ENCODE measurements at places on chromosomes 3 and 15. TPM values are rescaled to one million over a fixed set of nuclear protein-coding genes. Genes with fewer than 3 reads are reported as not detected.

The SCN11A gene
- total RNA-seq = not detected

The ZIC1 gene
- not detected for total RNA-seq

The NLGN1 gene
- total RNA-seq = 2.5 TPM

The CMTM8 gene
- 6.3 TPM for total RNA-seq

The TM4SF1 gene
- total RNA-seq = 125 TPM

The SEMA3B gene
- 32.6 TPM for total RNA-seq

- DNase-seq = no peak
Measured at GRCh38 chr3:54259636-54260035, 137.3 kb downstream of the CACNA2D3 start.

GRCh38 chr3:39383881-39384664 lies 903 bp downstream of the SLC25A38 start:
- DNase-seq = peak; percentile 97

DNA sequence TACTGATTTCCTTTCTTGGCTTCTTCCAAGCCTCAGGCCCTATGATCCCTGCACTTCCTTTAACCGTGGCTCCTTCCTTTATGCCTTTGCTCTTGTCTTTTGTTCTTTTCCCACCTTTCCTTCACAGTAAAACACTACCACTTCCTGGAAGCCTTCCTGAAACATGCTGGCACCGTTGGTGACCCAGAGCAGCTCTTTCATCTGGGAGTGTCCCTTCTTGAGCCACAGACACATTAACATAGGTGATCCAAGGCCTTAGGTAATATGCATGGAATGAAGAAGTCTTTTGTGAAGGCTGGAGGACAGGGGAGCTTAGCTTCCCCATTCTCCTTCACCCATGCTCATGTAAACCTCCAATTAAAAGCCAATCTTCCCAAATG lies 39.4 kb downstream of the AMOTL2 start:
- DNase-seq = no peak

GRCh38 chr3:31606453-31606852 lies 73.7 kb downstream of the STT3B start:
- no peak for DNase-seq

GRCh38 chr3:133505813-133506212 lies 67.7 kb upstream of the CDV3 start:
- DNase-seq = no peak

GRCh38 chr3:184500344-184500923 lies 61.2 kb upstream of the EPHB3 start:
- DNase-seq = no peak

DNA sequence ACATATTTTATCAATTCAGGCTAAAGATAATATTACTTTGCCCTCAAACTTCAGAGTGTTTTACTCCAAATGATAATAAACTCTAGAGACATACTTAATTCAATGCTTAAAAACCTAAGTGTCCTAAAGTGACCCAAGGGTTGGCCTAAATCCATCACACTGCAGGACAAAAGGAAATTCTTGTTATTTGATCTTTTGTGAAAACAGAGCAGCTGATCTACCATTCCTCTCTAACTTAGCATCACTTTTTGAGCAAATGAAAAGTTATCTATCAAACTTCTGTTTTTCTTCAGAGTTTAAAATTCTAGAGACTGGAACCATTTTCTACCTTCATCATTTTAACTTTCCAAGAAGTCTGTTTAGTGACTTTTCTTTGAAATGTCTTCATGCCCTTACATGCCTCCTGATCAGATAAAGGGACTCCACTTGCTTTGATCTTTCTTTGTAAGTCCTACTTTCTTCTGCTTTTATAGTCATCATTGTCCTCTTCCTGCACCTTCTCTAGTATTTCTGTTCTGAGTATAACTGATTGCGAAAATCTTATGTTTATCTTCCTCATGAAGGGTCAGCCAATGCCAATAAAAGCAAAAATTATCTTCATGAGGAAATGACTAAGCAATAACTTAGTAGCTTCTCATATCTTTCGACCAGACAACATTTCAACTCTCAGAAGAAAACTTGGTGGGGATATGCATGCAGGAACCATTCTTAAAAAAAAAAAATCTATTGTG lies 378.7 kb upstream of the TGFBR2 start:
- no peak for DNase-seq

DNA sequence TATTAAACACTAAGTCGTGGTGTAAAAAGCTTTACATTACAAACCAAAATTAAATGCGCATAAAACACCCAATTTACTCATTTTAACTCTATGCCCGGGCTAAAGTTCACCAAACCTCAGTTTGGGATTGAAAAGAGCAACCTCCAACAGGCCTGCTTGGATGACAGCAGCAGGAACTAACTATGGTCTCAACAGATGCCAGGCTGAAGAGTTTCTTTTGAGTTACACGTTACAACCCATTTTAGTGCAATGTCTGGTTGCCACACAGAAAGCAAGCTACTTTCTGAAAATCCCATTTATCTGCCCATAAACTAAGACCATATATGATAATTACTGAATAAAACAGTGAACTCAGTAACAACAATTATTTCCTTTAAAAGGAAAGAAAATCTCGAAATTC lies 2.2 kb downstream of the SATB1 start:
- DNase-seq = no peak

- DNase-seq = no peak
Measured at GRCh38 chr3:168998792-168999191, 664.7 kb downstream of the MECOM start.

DNA sequence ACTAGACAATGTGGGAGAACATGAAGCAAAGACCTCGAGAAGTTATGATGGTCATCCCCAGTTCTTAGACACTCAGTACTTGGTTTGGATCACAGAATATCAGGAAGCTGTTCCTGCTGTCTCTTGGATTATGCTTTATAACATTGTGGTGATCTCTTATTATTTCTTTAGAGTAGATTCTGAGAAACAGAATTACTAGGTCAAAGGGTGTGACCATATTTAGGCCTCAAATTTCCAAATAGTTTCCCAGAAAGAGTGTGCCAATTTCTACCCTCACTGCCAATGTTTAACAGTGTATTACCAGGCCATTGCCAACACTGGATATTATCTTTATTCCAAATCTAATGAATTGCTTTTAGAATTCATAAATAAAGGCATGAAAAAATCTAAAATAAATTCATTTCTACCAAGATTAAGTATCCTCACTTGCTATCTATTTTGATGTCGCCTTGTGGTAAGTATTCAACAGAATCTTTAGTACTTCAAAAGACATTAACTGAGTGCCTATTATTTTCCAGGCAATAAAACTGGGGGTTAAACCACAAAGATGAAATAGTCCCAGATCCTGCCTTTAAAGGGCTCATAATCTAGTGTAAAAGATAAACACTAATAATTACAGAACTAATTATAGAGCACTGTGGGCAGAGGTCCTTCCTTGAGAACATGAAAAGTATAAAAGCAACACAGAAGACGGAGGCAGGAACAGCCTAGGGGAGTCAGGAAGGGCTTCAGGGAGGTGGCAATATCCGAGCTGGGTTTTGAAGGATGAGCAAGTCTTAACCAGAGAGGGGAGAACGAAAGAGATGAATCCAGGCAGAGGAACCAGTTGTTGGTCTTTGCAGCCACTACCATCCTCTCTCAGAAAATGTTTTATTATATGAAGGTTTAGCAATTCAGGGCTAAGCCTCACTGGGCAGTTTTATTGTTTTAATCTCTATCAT lies 86.8 kb downstream of the IGF2BP2 start:
- no peak for DNase-seq

DNA sequence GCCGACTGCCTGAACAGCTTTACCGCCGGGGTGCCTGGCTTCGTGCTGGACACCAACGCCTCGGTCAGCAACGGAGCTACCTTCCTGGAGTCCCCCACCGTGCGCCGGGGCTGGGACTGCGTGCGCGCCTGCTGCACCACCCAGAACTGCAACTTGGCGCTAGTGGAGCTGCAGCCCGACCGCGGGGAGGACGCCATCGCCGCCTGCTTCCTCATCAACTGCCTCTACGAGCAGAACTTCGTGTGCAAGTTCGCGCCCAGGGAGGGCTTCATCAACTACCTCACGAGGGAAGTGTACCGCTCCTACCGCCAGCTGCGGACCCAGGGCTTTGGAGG lies 815 bp downstream of the SPINT1 start:
- DNase-seq = peak; percentile 34

DNA sequence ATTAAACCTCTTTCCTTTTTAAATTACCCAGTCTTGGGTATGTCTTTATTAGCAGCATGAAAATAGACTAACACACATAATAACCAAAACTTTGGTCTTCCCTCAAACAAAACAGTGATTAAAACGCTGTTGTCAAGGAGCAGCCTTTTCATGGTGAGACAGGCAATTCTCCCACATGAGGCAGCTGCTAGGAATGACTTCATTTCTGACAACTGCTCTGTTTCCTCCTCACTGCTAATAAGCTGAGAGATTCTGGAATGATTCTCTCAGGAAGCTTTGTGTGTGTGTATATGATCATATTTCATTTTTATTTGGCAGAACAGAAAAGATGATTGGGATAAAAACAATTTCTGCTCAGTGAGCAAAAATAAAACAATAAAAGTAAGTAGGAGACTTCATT lies 580.6 kb upstream of the ADAMTS9 start:
- DNase-seq = no peak

DNA sequence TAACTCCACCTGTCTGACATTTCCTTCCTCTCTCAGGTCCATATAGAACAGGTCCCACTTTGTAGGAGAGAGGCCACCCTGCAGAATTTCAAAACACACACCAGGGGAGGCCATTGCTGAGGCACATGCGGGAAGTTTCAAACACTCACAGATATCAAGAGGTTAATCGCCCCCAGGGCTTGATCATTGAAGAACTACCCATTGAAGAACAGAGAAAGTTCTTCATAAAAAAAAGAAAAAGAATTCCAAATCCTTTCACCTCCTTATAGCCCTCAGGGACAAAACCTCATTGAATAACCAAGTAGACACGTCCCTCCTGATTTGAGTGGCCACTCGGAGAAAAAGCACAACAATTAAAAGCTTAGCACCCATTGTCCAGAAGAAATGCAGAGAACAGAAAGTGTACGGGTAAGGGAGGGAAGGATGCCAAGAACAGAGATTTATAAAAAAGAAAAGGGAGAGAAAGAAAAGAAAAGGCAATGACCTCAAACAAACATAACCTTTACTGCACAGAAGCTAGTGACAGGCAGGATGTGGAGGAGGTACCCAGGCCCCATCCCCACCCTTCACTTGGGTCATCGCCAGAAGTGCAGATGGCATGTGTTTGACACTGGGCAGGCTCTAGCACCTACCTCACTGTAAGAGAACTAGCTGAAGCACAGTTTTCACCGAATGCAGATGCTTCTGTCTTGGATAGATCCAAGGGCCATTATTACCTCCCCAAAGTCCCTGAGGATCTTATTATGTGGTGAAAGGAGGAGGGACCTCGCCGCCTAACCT lies 112.3 kb upstream of the HES1 start:
- DNase-seq = no peak

DNA sequence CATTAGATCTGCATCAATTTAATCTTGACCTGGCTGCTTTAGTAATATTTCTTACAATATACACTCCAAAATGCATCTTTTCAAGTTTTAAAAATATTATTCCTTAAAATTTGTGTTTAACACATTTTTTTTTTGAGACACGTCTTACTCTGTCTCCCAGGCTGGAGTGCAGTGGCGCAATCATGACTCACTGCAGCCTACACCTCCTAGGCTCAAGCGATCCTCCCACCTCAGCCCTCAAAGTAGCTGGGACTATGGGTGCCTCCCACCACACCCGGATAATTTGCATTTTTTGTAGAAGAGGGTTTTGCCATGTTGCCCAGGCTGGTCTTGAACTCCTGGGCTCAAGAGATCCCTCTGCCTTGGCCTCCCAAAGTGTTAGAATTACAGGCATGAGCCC lies 73.6 kb downstream of the ETV5 start:
- DNase-seq = peak; percentile 39

Measured in left cardiac atrium (tissue), 4 donors.